HCT116 (cell line): ENCODE measurements at places on chromosomes 1 and 21. TPM values are rescaled to one million over a fixed set of nuclear protein-coding genes. Genes with fewer than 3 reads are reported as not detected.

SMIM11 gene
- total RNA-seq, result 18.9 TPM

DMRTA2 gene
- not detected for total RNA-seq

ASPM gene
- 29.9 TPM for total RNA-seq

GRCh38 chr1:240712014-240712731 is 100.2 kb upstream of the GREM2 start:
- no peaks in the 10 kb centered on the region for H3K36me3 ChIP-seq
- H3K27me3 ChIP-seq, result no peaks in the 10 kb centered on the region
- no peak for DNase-seq
- H3K4me3 ChIP-seq, result no peak overlapping the region

DNA sequence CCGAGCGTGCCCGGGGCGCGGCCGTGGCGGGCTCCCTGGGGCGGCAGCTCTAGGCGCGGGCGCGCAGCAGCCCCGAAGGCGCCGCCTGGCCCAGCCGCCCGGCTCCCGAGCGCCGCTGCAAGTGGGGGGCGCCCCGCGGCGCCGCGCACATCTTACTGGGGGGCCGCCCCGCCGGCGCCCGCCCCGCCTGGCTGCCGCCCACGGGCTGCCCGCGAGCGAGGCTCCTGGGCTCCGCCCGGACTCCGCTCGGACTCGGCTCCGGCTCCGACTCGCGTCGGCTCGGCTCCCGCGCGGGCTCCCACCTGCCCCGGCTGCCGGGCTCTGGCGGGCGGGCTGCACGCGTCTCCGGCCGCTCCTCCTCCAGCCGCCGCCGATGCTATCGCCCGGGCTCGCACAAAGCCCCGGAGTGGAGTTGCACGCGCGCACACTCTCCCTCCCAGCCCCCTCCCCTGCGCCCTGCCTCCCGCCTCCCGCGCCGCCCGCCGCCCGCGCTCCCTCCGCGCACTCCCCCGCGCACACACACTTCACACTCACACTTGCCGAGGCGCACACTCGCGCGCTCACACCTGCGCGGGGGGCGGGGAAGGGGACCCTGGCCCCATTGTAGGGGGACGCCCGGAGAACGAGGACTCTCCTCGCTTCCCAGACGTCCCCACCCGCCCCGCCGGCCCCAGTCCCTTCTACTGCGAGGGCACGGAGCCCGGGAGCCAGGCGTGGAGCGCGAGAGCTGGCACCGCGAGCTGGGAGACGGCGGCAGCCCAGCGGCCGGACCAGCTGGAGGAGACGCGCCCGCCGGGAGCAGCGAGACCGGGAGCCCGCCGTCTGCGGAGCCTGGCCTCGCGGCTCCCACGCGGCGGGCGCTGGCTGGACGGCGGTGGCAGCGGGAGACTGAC is at the start of gene GRIK3:
GRIK3 (minus strand) TSS at position 395 of the 893 bp plus-strand sequence. CDS start 407 bp downstream, outside the sequence.
- no peaks in the 10 kb centered on the region for H3K36me3 ChIP-seq

GRCh38 chr1:113250161-113250560 is 140.2 kb upstream of the MAGI3 start:
- H3K27ac ChIP-seq, result no peak overlapping the region
- DNase-seq, result no peak
- H3K36me3 ChIP-seq, result no peaks in the 10 kb centered on the region
- H3K4me3 ChIP-seq, result no peak overlapping the region
- H3K4me1 ChIP-seq, result no peaks in the 10 kb centered on the region
- no peaks in the 10 kb centered on the region for H3K27me3 ChIP-seq

DNA sequence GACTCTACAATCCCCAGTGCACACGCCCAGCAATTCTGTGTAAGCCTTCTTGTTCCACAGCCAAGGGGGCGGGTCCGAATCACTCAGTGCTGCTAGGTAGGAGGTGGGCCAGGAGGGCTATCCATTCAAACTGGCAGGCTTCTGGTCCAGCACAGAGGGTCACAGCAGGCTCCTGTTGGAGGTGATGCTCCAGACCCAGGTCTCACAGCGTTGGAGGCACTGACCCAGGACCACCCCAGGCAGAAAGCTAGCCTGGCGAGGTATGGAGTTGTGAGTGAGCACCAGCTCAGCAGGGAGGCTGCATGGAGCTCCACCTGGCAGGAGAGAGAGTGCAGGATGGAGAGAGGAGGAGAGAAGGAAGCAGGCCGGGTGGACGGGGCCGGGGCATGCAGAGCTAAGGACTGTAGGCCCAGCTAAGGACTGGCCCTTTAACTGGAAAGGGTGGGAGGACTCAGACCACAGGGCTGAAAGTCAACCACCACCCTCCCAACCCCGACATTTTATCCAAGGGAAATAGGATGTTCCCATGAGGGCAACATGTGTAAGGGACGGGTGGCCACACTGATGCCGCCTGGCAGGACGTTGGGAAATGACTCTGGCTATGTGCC is 38.7 kb downstream of the GPR161 start:
- H3K36me3 ChIP-seq, result no peaks in the 10 kb centered on the region
- H3K27ac ChIP-seq, result no peak overlapping the region
- no peaks in the 10 kb centered on the region for H3K27me3 ChIP-seq
- H3K4me1 ChIP-seq, result 0 out of 2 replicates have a peak, but pooled peaks cover 2% of the 10 kb centered on the region
- no peak for DNase-seq
- no peak overlapping the region for H3K4me3 ChIP-seq

DNA sequence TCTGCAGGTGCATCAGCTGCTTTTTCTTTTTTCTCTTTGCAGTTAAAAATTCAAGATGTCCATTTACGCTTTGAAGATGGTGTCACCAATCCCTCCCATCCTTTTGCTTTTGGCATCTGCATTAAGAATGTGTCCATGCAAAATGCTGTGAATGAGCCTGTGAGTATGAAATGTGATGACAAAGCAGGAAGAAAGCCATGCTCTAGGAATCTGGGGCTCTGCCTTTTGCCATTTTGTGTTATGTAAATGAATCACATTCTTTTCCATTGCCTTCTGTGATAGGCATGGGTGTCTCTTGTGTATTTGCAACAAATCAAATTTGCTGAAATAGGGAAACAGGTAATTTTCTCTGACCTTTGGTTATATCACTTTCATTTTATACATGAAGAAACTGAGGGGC is 19.4 kb downstream of the VPS13D start:
- peaks cover 16% of the 10 kb centered on the region for H3K36me3 ChIP-seq
- no peaks in the 10 kb centered on the region for H3K27me3 ChIP-seq
- no peak for DNase-seq
- H3K4me3 ChIP-seq, result no peak overlapping the region
- no peaks in the 10 kb centered on the region for H3K4me1 ChIP-seq

DNA sequence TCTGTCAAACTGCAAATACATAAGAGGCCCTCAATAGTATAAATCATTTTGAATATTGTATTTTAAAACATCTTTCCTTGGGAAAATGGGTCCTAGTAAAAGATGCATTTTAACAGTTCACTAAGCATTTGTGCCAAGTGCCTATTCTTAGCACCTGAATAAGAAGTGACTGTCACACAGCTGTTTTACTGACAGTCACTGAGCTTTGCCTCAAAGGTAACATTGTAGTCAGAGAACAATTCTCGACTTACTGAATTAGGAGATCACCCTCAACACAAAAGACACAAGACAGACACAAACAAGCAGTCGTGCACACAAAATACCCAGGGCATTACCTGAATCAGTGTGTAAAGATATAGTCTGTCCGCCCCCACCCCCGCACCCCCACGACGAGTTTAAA is 408 bp downstream of the ESRRG start:
- H3K36me3 ChIP-seq, result no peaks in the 10 kb centered on the region
- no peak overlapping the region for H3K4me3 ChIP-seq
- no peaks in the 10 kb centered on the region for H3K27me3 ChIP-seq
- no peaks in the 10 kb centered on the region for H3K4me1 ChIP-seq
- DNase-seq, result no peak
- no peak overlapping the region for H3K27ac ChIP-seq
